A549 (cell line): ENCODE measurements at places on chromosomes 5 and 9.
A peak's percentile ranks its signal among the peaks of the same experiment; 100 is the strongest.

GRCh38 chr9:17216011-17216410, 81.2 kb downstream of the CNTLN start:
- DNase-seq = no peak

GRCh38 chr9:114264806-114265550, 57.9 kb upstream of the ORM1 start:
- no peak for DNase-seq

GRCh38 chr5:146082798-146083197, 22.6 kb downstream of the PLAC8L1 start:
- no peak for DNase-seq

DNA sequence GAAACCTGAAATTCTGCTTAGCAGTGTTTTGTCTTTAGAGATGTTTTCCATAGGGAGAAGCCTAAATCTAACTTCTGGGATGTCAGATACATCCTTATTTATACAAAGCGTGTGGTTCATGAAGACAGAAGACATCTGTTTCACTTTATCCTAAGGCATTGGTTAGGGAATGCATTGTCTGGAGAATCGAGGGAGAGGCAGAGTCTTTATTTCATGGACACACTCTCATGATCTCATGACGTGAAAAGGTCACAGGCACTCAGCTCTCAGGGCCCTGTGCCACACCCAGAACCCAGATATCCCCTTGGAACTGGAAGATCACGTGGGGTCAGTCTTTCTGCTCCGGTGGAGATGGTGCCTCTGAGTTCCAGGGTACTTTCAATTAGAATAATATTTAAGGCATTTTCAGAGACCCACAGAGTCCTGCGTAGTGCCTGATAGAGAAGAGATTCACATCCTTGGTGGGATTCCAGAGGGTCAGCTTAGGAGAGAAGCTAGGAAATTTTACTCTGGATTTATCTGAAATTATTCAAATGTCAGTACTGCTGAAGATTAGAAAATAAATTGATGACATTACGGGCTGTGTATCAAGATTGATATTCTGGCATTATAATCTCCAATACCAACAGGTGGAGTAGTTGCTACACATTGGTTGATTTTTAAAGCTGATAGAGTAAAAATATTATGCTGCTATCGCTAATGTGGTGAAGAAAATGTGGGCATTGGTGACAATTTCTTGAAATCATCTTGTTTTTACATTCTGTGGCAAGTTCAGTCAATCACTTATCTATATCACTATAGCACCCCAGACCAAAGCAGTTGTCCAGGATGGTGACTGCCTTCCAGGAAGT, 378.3 kb downstream of the MTRR start:
- no peak for DNase-seq

- DNase-seq = no peak
Observed at GRCh38 chr9:107007402-107007801, 144.4 kb downstream of the ZNF462 start.

DNA sequence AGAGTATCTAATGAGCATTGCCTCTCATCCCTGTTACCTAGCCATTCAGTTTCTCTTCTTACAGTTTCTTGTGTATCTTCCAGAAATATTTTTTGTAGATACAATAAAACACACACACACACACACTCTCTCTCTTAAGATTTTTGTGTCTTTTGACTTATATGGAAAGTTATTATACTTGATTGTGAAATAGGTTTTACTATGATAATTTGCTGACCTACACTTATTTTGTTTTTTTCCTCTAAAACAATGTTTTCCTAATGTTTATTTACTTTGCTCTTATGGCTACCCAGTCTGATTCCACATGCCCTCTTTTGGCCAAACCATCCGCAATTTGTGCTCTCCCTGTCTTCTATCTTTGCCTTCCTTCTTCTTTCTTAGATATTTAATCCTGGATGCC, 25.3 kb downstream of the LRRTM2 start:
- DNase-seq = no peak

DNA sequence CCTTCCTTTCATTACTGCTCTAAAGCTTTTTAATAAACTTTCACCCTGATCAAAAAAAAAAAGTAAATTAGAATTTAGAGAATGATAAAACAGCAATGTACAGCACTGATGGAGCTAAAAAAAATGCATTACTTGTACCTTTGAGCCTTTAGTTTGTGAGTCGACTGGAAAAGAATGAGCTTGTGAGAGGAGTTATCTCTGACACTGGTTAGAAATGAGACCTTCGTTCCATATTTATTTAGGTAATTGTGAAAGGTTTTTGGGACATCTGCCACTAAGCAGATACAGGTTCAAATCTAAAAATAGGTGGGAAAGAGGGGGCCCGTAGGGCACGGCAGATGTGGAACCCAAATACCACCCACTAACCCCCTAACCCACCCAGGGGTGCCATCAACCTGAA, 376.8 kb downstream of the ICE1 start:
- DNase-seq = no peak

DNA sequence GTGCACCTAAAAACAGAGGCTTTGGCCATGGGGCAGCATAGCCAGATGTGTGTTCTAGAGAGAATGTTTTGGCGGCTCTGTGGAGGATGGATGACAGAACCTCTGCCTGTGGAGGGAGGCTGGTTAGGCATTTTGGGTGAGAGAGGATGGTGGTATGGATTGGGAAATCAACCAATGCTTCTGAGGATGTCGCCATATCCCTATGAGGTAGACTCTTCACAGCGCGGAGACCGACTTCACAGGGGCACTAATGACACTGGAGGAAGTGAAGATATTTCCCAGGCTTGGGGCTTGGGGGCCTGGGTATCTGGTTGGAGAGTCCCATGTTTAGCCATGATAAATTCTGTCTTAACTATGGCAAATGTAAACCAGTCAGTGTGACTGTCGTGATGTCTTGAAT, 140.6 kb upstream of the KLF4 start:
- no peak for DNase-seq

GRCh38 chr5:33472805-33473409, 32.1 kb downstream of the TARS1 start:
- no peak for DNase-seq

GRCh38 chr5:96236051-96236450, 197.0 kb downstream of the PCSK1 start:
- no peak for DNase-seq

- peak; percentile 38 for DNase-seq
Observed at GRCh38 chr9:103798620-103799019, 295.5 kb upstream of the SMC2 start.
